ENCODE measurements at places on chromosomes 5 and 9.

GRCh38 chr5:175517824-175518450, 39.6 kb downstream of the SFXN1 start:
- peaks cover 56% of the 10 kb centered on the region for H3K4me1 ChIP-seq
- DNase-seq, result no peak
- H3K27me3 ChIP-seq, result no peaks in the 10 kb centered on the region
- H3K27ac ChIP-seq, result peak overlapping the region; percentile 64
- H3K4me3 ChIP-seq, result no peak overlapping the region

GRCh38 chr5:172167895-172168294, 20.1 kb downstream of the STK10 start:
- peaks cover 33% of the 10 kb centered on the region for H3K36me3 ChIP-seq
- DNase-seq, result no peak
- peak overlapping the region; percentile 48 for H3K4me3 ChIP-seq
- peaks cover 81% of the 10 kb centered on the region for H3K4me1 ChIP-seq
- no peaks in the 10 kb centered on the region for H3K27me3 ChIP-seq

DNA sequence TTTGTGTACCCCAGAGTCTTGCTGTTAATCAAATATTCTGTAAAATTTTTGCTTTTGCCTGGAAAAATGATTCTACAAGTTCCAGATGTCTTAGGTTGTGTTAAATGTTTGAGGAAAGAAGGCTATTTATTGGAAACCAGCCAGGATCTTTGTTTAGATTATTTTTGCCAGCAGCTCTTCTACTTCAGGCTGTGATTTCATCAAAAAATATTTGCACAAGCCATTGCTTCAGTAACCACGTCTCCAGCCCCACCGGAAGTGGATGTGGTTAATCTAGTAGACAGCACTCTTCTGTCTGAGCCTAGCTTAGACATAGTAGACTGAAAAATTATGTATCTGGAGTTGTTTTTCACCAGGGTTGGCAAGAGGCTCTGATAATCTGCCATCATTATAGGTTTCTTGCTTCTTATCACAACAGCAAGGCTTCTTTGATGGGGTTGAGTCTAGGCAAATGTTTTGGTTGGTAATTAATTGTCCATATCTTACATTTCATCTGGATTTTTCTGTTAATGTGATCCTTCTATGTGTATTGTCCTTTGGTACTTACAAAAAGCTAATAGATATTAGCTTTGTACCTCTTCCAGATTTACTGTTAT, 17.1 kb downstream of the KCTD16 start:
- H3K4me1 ChIP-seq, result peaks cover 37% of the 10 kb centered on the region
- H3K27me3 ChIP-seq, result no peaks in the 10 kb centered on the region
- H3K27ac ChIP-seq, result no peak overlapping the region
- H3K36me3 ChIP-seq, result peaks cover 16% of the 10 kb centered on the region
- peak overlapping the region; percentile 66 for H3K4me3 ChIP-seq
- peak; percentile 50 for DNase-seq

GRCh38 chr5:124176692-124177091, 569.7 kb downstream of the ZNF608 start:
- no peak overlapping the region for H3K4me3 ChIP-seq
- no peaks in the 10 kb centered on the region for H3K4me1 ChIP-seq
- no peak for DNase-seq
- peaks cover 2% of the 10 kb centered on the region for H3K36me3 ChIP-seq

- no peaks in the 10 kb centered on the region for H3K4me1 ChIP-seq
- no peak for DNase-seq
- no peak overlapping the region for H3K4me3 ChIP-seq
- H3K27me3 ChIP-seq, result peaks cover 95% of the 10 kb centered on the region
- H3K27ac ChIP-seq, result no peak overlapping the region
Measured at GRCh38 chr9:124042201-124042721, 30.7 kb downstream of the LHX2 start.
